ENCODE measurements at places on chromosomes 16 and 17.
A peak's percentile ranks its signal among the peaks of the same experiment; 100 is the strongest.

GRCh38 chr17:3918372-3919122 lies 2.3 kb upstream of the P2RX1 start:
- no peak for DNase-seq

- no peak for DNase-seq
Measured at GRCh38 chr16:70656712-70657263, 10.4 kb downstream of the IL34 start.

DNA sequence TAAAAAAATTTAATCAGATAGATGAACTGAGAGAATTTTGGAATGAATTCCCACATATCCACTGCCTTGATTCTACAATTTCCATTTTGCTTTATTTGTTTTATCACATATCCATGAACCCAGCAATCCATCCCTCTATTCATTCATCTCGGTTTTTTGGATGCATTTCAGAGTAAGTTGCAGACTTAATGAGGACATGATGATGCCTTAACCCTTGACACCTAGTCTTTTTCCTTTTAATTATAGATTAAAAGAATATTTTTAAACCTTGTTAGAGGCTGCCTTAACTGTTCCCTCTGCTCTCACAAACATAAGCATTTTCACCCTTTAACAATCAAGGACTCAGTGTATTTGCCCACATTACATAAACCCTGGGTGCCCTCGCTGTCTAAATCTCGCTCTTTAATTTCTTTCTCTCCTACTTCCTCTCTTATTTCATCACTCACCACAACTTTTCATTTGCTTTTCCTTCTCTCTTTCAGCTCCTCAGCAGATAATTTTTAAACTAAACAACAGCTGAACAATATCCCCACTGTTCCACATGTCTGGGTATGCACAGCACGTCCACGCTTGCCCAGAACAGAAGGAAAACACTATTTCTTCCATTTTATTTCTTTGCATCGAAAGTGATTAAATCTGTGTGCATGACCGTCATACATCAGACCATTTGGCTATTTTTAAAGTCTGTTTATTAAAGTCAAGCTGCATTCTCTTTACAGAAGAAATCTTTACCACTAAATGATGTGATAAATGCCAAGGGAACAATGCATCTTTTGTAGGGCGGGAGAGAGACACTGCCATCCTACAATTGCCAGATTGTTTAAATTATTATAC lies 39.9 kb downstream of the IQCK start:
- DNase-seq = no peak

- DNase-seq = no peak
Measured at GRCh38 chr17:50558941-50559614, 1.4 kb upstream of the CACNA1G start.

GRCh38 chr17:76270127-76270592 lies 5.0 kb downstream of the UBALD2 start:
- peak; percentile 31 for DNase-seq

DNA sequence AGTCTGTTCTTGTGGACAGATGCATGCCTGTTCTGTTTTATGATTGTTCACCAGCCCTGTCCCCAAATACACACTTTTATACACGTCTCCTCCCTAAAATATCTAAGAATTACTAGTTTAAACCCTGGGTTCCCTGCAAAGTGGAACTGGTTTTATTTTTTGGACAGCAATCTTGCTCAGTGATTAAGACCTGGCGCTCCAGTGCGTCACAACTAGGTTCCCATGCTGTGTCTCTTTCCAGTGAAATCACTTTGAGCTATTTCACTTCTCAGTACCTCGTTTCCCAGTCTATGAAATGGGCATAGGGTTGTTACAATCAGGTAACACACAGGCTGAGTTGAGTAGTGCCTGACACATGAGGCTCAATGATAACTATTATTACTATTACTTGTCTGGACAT lies 1.1 kb downstream of the CEP20 start:
- DNase-seq = no peak

GRCh38 chr16:71635632-71636031 lies 9.6 kb downstream of the MARVELD3 start:
- no peak for DNase-seq

- DNase-seq = no peak
Measured at GRCh38 chr17:79980246-79981043, 55.2 kb downstream of the TBC1D16 start.

DNA sequence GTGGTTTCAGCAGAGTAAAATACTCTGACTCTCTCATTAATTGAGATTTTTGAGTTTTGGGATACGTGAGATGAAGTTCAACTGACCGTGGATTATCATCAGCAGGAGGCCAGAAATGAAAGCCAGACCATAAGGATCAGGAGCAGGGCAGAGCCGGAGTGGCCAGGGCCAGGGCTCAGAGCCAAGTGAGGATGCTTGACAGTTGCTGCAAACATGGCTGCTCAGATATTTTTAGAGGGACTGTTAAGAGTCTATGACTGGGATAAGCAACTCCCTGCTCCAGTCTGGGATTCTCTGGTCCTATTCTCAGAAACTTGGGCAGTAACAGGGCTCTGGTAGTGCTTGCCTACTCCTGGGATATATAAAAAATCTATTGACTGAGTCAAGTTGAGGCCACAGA lies 17.6 kb upstream of the CDH13 start:
- no peak for DNase-seq

- DNase-seq = no peak
Measured at GRCh38 chr17:57773557-57773956, 28.5 kb upstream of the CCDC182 start.

DNA sequence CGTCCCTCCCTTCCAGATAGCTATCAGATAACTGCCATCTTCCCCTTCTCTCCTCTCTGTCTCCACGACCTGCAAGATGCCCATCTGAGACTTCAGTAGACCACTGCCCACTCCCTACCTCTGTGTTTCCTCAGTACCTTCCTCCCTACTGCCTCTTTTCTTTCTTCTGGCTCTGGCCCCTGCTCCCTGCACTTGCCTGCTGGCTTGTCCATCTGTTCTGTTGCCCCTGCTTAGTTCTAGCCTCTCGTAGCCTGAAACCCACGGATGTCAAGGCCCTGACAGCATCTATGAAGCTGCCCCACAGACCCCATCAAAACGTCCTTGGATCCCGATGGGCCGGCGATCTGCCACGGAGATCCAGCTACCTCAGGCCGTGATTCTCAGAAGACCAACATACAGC lies 53.0 kb downstream of the ELAC2 start:
- DNase-seq = no peak

DNA sequence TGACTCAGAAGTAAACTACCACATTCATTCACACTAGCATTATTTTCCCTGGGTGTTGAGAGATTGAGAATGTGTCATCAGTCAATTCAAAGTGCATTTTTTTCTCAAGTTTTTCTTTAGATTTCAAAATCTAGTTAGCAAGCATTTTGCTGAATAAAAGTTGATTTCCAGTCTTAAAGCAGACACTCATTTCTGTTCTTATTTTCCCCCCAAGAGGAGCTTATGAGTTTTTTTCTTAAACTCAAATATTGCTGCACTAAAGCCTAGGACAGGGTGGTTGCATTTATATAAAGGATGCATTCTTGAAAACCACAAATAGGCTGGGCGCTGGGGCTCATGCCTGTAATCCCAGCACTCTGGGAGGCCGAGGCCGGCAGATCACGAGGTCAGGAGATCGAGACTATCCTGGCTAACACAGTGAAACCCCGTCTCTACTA lies 15.3 kb downstream of the CDH3 start:
- DNase-seq = no peak

GRCh38 chr17:76994237-76994637 lies 126.0 kb downstream of the MGAT5B start:
- no peak for DNase-seq

DNA sequence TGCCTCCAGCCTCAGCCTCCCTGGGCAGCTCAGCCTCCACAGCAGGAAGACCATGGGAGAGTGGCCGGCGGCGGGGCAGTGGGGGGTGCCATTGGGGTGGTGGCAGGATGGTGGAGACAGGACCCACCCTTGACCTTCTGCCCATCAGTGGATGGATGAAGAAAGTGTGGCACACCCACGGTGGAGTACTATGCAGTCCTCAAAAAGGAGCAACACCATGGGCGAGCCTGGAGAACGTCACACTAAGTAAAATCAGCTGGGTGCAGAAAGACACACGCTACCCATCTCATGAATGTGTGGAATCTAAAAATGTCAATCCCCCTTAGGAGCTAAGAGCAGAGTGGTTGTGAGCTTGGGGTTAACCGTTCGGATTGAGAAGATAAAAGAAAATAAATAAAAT lies 34.8 kb upstream of the ACSF3 start:
- no peak for DNase-seq

- no peak for DNase-seq
Measured at GRCh38 chr17:50392621-50393020, 4.7 kb downstream of the LRRC59 start.

- DNase-seq = no peak
Measured at GRCh38 chr17:3894911-3895343, 2.1 kb upstream of the CAMKK1 start.

GRCh38 chr16:35194681-35195080 lies 1735.3 kb downstream of the TP53TG3F start:
- DNase-seq = no peak

GRCh38 chr17:81002409-81003361 lies 11.0 kb downstream of the CHMP6 start:
- no peak for DNase-seq

- no peak for DNase-seq
Measured at GRCh38 chr17:59330053-59330942, 1.2 kb upstream of the YPEL2 start.

DNA sequence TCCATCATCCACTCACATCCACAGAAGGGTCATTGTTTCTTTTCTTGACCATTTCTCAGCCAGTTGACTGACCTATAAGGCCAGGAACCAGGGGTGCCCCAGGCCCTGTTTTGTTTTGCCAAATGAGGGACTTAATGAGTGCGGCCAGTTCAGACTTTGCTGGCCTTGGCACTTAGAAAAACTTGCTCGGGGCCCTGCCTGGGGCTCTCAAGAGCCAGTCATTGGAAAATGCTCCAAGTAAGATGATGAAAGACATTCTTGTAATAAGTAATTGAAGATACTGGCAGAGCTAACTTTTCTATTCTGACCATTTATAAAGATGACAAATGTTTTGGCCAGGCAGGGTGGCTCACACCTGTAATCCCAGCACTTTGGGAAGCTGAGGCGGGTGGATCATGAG lies 29.0 kb upstream of the CLEC18B start:
- no peak for DNase-seq

- DNase-seq = no peak
Measured at GRCh38 chr17:54623746-54624145, 276.9 kb upstream of the TOM1L1 start.

DNA sequence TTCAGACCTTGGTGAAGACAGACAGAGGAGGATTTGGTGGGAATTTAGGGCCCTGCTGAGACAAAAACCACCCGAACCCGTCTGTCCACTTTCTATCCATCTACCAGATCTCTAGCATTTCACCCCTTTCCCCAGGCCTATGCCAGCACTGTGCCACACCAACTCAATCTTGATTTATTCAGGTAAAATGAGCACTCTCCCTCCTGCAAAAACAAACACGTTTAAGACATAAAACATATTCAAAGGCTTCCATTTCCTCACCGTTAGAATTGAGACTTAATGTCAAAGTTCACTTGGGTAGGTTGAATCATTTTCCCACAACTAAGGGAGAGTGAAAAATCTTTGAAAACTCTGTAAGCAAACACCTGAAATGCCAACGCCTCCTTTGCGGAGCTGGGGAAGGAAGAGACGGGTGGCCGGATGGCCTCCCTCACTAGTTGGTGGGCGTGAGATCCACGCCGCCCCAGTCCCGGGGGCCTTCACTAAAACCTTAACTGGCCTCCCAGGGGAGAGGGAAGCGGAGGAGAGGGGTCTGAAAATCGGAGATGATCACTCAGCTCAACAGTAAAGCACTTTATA lies 862 bp downstream of the DCAKD start:
- DNase-seq = peak; percentile 32

- DNase-seq = no peak
Measured at GRCh38 chr17:33596899-33597298, 303.8 kb upstream of the ASIC2 start.

DNA sequence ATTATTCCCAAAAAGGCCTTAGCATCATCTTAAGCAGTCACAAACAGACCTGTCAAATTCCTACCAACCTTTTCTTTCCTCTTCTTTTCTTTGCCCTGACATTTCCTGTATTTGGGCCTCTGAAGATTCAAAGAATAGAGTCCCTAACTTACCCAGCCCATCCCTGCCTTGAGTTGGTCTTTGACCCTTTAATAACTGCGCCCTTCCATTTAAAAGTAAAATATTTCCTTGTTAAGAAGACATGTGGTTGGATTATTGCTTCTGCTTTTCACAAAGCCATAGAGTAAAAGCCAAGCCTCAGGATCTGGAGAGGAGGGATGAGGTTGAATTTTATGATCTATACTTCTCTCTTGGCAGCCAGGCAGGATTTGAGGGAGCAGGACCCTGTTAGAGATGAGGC lies 13.2 kb upstream of the CCL23 start:
- DNase-seq = no peak

DNA sequence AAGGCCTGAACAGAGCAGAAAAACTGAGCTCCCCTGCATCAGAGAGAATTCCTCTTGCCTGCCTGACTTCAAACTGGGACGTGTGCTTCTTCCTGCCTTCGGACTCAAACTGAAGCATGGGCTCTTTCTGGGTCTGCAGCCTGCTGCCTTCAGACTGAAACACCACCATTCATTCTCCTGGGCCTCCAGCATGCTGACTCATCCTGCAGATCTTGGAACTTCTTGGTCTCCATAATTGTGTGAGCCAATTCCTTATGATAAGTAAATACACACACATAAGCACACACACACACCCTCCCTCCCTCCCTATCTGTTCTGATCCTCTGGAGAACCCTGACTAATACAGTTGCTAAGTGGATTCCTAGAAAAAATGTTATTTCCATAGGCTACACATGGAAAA lies 874.3 kb upstream of the EEF2KMT start:
- no peak for DNase-seq

DNA sequence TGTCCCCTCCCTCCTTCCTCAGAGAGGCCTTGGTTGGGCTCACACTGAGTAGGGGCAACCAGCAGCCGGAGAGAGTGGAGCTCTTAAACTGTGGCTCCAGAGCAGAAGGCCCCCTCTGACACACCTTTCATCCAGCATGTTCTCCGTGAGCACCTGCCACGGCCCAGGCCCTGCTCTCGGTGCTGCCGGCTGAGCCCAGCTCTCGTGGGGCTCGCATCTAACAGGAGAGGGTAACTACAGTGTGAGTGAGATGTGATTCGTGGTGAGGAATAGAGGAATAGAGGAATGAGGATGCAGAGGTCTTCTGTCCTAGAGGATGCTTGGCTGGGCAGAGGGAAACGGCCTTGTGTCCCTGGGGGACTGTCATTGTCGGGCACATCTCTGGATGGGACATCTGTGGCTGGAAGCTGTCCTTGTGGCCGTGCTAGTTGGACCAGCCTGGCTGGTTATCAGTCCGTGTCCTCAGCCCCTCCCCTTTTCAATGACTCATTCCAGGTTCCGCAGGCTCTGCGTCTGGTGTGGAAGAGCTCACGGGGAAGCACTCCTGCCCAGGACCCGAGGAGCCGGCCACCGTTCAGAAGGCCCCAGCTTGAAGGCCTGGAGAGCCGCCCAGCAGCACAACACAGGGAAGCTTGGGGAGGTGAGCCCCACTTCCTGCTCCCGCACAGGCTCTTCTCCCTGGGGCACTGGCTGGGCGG lies 11.9 kb upstream of the DNASE1 start:
- DNase-seq = no peak

- DNase-seq = no peak
Measured at GRCh38 chr16:81600275-81600674, 155.7 kb downstream of the CMIP start.
